ENCODE measurements at places on chromosomes 1 and 21. TPM values are rescaled to one million over a fixed set of nuclear protein-coding genes. Genes with fewer than 3 reads are reported as not detected.

DNA sequence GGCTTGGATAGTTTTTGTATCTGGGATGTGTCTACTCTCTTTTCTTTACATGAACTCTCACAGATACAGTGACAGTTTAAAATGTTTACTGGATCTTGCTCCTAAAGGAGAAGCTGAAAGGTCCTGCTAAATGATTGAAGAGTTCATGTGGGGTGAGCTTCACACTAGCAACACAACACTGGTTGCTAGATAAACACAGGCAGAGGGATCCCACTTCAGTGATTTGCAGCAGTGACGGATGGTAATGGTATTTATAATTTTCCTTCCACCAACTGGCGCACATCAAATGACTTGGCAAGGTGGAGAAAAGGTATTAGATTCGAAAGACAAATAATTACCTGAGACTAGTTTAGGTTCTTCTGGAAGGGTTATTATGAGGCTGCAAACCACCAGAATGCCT lies 270.2 kb downstream of the TBX15 start:
- DNase-seq = no peak

GRCh38 chr1:212486619-212486975 lies 53.9 kb downstream of the NENF start:
- no peak for DNase-seq

DNA sequence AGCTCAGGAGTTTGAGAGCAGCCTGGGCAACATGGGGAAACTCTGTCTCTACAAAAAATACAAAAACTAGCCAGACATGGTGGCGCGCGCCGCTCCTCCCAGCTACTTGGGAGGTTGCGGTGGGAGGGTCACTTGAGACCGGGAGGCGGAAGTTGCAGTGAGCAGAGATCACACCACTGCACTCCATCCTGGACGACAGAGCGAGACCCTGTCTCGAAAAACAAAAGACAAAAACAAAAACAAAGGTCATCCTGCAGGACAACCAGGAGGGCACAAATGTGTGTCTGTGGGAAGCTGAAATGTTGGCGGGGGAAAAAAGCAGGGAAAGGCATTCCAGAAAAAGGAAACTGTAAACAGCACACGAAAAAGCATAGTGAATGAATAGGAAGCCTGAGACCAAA lies 104.1 kb upstream of the HNRNPU start:
- DNase-seq = no peak

DNA sequence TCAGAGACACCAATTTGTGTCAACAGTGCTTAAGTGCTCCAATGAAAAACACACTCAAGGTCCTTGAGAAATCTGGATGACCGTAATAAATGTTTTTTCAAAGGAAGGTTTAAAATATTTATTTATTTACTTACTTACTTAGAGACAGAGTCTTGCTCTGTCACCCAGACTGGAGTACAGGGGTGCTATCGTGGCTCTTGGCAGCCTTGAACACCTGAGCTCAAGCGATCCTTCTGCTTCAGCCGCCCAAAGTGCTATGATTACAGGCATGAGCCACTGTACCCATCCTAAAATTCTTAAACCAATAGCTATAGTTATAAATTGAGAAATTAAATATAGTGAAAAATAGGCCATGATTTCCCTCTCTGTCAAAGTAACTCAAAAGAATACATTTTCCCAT lies 17.3 kb upstream of the ERICH3 start:
- no peak for DNase-seq

DNA sequence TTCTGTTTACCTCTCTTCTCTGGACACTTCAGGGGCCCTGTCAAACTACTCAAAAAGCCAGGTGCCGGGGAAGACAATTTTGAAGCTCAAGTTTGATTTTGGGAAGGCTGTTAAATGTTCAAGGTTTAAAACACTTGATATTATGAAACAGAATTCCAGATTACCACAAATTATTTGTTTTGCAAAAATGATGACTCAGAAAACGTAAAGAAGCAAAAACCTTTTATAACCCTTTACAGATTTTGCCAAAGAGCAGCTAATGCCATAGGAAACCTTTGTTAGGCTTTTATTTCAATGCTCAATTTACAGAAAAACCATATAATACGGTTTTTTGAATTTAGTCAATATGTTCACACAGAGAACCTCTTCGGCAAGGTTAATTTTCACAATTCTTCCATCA lies 593.4 kb upstream of the ZP4 start:
- DNase-seq = no peak

DNA sequence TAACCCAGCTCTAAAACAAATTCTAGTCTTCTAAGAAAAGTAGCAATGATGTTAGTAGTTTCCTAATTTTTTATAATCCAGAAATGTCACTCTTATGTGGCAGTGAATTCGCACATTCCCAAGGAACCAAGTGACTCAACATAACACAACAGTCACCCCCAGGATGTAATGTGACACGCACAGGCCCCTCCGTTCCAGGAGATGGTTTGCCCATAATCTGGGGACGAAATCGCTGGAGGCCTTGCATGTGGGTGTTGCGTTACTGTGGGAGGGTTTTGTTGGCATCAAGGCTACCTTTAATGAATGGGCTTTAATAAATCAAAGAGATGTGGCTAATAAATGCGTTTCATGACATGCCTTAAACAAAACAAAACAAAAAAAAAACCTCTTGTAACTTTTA lies 50.9 kb downstream of the EVA1C start:
- DNase-seq = no peak

GRCh38 chr1:18938008-18938706 lies 18.3 kb downstream of the IFFO2 start:
- DNase-seq = no peak

DNA sequence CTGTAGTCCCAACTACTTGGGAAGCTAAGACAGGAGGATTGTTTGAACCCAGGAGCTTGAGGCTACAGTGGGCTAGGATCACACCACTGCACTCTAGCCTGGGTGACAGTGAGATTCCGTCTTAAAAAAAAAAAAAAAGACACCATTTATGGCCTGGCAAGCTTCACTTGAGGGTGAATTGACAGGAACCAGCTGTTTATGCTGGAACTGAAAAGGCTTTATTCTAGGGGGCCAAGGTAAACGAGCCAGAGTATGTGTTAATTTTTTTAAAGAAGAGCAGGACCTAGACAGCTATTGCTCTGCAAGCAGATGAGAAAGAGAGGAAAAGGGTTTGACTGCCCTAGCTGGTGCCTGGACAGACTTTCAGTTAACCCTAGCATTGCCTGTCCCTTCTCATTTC lies 37.0 kb downstream of the S100A6 start:
- DNase-seq = no peak

DNA sequence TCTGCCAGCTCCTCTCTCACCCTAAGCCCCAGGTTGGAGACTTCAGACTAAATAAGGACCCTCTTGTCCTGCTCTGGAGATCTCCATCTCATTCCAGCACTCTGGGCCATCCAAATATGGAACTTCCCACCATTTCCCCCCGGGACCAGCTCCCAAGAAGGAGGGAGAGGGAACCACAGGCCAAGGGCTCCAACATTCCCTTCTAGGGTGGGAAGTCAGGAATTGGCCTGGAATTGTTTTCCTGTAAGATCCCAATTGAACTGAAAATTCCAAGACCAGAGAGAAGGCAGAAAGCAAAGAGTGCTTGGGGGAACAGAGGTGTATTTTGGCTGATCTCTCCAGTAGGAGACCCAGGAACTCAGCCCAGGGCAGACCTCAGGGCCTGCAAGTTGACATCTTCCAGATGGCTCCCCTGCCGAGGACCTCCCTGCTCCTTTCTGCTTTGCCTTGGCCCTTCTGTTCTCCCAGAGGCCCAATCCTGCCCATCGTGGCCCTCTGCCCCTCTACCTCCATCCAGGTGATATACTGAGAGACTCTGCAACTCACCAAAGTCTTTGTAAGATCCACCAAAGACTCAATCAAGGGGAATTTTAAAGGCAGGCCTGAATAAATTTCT lies 14.9 kb downstream of the CSRP1 start:
- no peak for DNase-seq

GRCh38 chr1:110593902-110594301 lies 12.3 kb downstream of the KCNA2 start:
- no peak for DNase-seq

DNA sequence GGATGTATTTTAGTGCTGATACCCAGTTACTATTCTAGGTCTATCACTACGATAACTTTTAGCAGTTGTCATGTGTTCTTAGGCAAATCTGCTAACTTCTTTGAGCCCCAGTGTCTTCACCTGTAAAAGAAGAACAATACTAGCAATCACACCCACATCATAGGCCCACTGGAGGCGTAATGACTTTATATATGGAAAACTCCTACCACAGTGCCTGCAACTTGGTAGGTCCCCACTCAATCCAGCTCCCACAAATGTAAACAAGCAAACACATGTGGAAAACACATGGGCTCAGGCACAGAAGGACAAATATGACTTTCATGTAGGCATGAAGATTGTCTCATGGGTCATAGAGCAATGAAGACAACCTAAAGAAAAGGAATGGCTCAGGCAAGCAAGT lies 115.8 kb downstream of the TBX19 start:
- DNase-seq = no peak

- DNase-seq = no peak
Measured at GRCh38 chr1:161864577-161864976, 98.5 kb downstream of the ATF6 start.

- no peak for DNase-seq
Measured at GRCh38 chr21:27647401-27647800, 680.5 kb upstream of the ADAMTS5 start.

GRCh38 chr1:180680558-180681144 lies 48.8 kb downstream of the XPR1 start:
- DNase-seq = no peak

The MARCKSL1 gene
- 52.7 TPM for total RNA-seq

The PTGER3 gene
- 37.0 TPM for total RNA-seq

The MRPS15 gene
- 59.5 TPM for total RNA-seq

The DNAJC6 gene
- 0.40 TPM for total RNA-seq

The LCE4A gene
- total RNA-seq = not detected

The UMODL1 gene
- not detected for total RNA-seq

The CLEC20A gene
- total RNA-seq = not detected

The KIF2C gene
- total RNA-seq = not detected

The TMEM39B gene
- 3.0 TPM for total RNA-seq

The HUNK gene
- total RNA-seq = 1.8 TPM

The PLA2G2C gene
- total RNA-seq = 0.16 TPM

The LCK gene
- total RNA-seq = 8.7 TPM

The OLFM3 gene
- not detected for total RNA-seq
